ENCODE measurements at places on chromosomes 16 and 17. TPM values are rescaled to one million over a fixed set of nuclear protein-coding genes. Genes with fewer than 3 reads are reported as not detected.

TBC1D3 gene
- total RNA-seq: not detected

KLHL10 gene
- total RNA-seq: 0.12 TPM

PMP22 gene
- total RNA-seq: 260 TPM

ZNF18 gene
- total RNA-seq: 10.1 TPM

PFAS gene
- 6.9 TPM for total RNA-seq

HAPSTR1 gene
- total RNA-seq: 55.5 TPM

TBC1D3G gene
- total RNA-seq: not detected

All from smooth muscle cell of the coronary artery (primary cell).